ENCODE measurements at places on chromosomes 7 and 10. TPM values are rescaled to one million over a fixed set of nuclear protein-coding genes. Genes with fewer than 3 reads are reported as not detected.

Gene FAM171A1
- 14.8 TPM for total RNA-seq

Gene ACSM6
- not detected for total RNA-seq

Gene KIAA1549
- total RNA-seq = 3.3 TPM

DNA sequence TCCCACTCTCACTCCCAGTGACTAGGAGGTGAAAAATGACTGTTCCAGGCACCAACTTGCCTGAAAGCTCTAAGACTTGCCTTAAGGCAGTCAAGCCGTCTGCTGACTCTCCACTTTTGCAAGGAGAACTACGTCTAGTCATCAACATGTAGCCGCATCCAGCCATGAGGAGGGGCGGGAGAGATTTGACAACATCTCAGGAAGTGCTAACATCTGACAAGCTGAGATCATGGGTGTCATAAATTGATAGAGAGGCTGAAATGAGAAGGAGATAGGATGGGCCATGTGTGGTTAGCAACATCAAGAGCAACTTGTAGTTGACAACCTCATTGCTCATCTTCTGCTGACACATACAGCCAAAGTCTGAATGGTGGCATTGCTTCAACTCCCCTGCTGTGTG lies 9.0 kb upstream of the TBXAS1 start:
- DNase-seq = no peak

Gene ARID5B
- total RNA-seq = 15.7 TPM

DNA sequence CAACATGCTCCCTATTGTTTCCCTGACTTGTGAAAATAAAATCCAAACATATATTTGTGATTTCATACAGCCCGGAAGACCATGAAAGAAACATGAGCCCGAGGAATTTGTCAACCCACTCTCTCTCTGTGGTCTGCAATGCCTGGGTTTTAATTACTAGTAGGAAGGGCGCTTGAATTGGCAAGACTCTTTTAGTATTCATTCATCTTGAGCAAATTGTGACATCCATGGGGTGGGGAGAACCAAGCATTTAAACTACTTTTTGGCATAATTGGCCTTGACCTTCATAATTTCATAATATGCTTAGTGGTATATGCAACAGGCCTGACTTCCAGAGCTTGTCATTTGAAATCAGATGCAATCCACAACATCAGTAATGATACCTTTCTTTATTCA lies 142.4 kb upstream of the BMPER start:
- DNase-seq = no peak

- DNase-seq = no peak
Measured at GRCh38 chr7:100022621-100023020, 7.2 kb downstream of the ZKSCAN1 start.

DNA sequence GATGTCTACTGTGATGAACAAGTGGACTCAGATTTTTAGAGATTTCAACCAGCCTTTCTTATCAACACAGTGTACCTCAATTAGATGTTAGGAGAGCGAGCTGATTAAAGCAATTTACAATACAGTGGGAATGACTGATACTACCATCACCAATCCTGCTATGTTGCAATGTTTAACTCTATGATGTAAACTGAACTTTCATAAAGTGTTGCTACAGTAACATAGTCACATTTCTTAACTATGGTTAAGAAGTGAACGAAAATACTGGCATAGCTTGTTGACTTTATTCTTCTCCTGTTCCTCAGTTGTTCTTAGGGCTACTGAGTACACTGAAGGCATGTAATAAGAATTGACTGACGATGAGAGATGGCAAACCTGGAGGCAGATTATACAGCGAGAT lies 139.8 kb downstream of the MYOF start:
- no peak for DNase-seq

GRCh38 chr7:37107047-37107750 lies 341.5 kb downstream of the ELMO1 start:
- no peak for DNase-seq

GRCh38 chr7:7996568-7996967 lies 28.0 kb downstream of the GLCCI1 start:
- peak; percentile 59 for DNase-seq

GRCh38 chr10:92350411-92350810 lies 59.4 kb downstream of the MARCHF5 start:
- DNase-seq = no peak

Data from H4 (cell line).